ENCODE measurements at places on chromosomes 7 and 10. TPM values are rescaled to one million over a fixed set of nuclear protein-coding genes. Genes with fewer than 3 reads are reported as not detected.

- DNase-seq = no peak
These were observed 480.8 kb downstream of the RPS24 start for GRCh38 chr10:78514459-78514858.

- DNase-seq = no peak
These were observed 1.8 kb upstream of the RPA3 start for GRCh38 chr7:7720193-7720592.

- peak; percentile 8 for DNase-seq
These were observed 38.1 kb upstream of the PRSS1 start for GRCh38 chr7:142711196-142711595.

DNA sequence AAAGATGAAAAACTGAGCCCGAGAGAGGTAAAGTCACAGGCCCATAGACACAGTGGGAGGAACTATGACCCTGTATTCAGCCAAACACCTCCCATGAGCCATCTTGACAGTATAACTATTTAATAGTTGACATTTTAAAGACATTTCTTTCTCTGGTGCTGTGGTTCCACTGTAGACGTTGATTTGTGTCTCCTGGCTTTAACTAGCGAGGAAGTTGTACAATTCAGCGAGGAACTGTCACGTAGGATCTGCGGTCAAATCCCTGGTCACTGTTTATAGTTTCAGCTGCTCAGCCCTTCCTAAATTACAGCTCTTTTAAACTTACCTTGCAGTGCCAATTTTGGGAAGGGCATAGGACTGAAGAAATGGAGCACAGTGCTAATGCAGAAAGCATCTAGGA, 7.1 kb upstream of the CELF2 start:
- DNase-seq = no peak

DNA sequence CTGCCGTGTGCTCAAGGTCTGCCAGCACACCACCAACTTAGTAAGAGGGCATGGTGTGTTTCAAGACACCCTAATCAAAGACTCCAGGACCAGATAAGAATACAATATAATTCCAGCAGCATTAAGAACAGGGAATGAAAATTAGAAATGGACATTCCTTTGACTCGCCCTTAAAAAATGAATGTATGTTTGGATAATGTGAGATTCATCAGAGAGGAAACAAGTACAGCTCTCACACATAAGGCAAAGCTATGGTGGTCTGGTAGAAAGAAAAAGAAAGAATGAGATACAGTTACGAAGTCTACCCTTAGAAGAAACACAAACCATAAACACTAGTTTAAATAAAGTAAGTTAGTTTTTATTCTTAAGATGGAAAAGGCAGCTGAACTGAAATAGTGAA, 174.8 kb upstream of the ANK3 start:
- no peak for DNase-seq

DNA sequence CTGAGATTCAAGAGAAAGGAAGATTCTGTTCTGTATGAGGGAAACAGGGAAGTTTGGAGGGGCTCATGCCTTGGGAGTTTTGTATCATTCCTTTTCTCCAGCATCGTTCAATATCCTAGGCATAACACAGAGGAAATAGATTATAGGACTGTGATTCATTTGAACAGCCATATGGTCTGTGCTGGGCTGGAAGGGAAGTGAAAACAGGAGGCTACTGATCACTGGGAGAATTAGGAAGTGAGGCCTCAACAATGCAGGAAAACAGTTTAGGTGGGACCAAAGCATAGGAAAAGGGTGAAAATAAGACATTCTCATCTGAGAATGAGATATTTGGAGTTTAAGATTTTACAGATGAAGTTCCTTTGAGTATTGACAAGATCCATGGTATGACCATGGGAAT, 70.7 kb upstream of the MKX start:
- DNase-seq = no peak

The AASS gene
- total RNA-seq = 13.9 TPM

The IFIT5 gene
- 42.9 TPM for total RNA-seq

The RELN gene
- 0.98 TPM for total RNA-seq

The OLAH gene
- not detected for total RNA-seq

The PLEKHS1 gene
- not detected for total RNA-seq

Measured in astrocyte (in vitro differentiated cells and primary cell).